ENCODE measurements at places on chromosomes 5 and 9. TPM values are rescaled to one million over a fixed set of nuclear protein-coding genes. Genes with fewer than 3 reads are reported as not detected.

The GDNF gene
- 0.80 TPM for total RNA-seq

The SCGB3A2 gene
- total RNA-seq: not detected

The MEGF10 gene
- total RNA-seq: 0.12 TPM

The PAX5 gene
- total RNA-seq: 0.44 TPM

The F2RL2 gene
- 0.20 TPM for total RNA-seq

The PCDHGA10 gene
- total RNA-seq: 5.3 TPM

The PCDHB12 gene
- total RNA-seq: 0.72 TPM

The TXNDC8 gene
- not detected for total RNA-seq

The FAM114A2 gene
- total RNA-seq: 24.4 TPM

The LCP2 gene
- total RNA-seq: 3.0 TPM

The SMIM33 gene
- total RNA-seq: not detected

The PCDHGB1 gene
- total RNA-seq: 0.92 TPM

The MUSK gene
- total RNA-seq: 0.48 TPM

The ADAMTSL1 gene
- 1.5 TPM for total RNA-seq

The JAKMIP2 gene
- total RNA-seq: 0.12 TPM

The BARHL1 gene
- not detected for total RNA-seq

The NIM1K gene
- not detected for total RNA-seq

The MXD3 gene
- total RNA-seq: 7.8 TPM

The TBC1D2 gene
- total RNA-seq: 56.0 TPM

The C9 gene
- not detected for total RNA-seq

The TRPM6 gene
- total RNA-seq: 1.2 TPM

The RNF224 gene
- 2.7 TPM for total RNA-seq

The PCDHB11 gene
- 0.44 TPM for total RNA-seq

The NEURL1B gene
- total RNA-seq: 12.7 TPM

All from esophagus mucosa (tissue), 1 donor.